ENCODE measurements at places on chromosomes 1 and 21.

DNA sequence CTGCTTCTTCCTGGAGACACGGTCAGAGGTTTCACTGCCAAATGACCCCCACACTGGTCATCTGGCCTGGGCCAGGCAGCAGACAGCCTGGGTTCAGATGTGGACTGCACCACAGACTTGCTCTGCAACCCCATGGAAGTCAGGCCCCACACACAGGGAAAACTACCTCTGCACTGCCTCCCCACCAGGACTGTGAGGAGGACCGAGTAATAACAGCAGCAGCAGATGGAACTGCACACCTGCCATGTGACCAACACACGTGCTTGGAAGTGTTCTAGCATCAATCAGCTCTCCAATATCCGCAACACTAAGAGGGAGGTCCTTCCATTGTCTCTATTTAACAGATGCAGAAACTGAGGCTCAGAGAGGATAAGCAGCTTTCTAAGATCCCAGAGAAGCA is 51.4 kb downstream of the SLC9A1 start:
- DNase-seq = no peak

- peak; percentile 13 for DNase-seq
Measured at GRCh38 chr1:40794974-40795715, 11.6 kb downstream of the KCNQ4 start.

GRCh38 chr1:161816201-161816600 is 50.1 kb downstream of the ATF6 start:
- DNase-seq = no peak

DNA sequence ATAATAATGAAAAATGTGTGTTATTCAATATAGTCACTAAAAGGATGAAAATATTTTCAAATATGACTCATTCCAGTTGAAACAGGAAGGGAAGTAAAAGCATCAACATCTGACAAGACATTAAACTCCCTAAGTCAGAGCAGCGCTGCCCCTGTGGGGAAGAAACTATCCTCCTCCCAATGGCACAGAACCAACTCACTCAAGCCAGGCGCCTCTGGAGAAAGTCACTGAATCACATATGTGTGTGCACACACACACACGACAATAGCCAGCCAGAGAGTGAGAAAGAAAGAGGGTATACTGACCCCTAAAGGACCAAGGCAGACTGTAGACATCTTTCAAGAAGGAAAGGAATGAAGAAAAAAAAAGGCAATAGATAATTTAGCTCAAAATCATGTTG is 126.9 kb downstream of the SETD4 start:
- DNase-seq = peak; percentile 75

- DNase-seq = no peak
Measured at GRCh38 chr1:174239541-174239940, 80.2 kb downstream of the RABGAP1L start.

DNA sequence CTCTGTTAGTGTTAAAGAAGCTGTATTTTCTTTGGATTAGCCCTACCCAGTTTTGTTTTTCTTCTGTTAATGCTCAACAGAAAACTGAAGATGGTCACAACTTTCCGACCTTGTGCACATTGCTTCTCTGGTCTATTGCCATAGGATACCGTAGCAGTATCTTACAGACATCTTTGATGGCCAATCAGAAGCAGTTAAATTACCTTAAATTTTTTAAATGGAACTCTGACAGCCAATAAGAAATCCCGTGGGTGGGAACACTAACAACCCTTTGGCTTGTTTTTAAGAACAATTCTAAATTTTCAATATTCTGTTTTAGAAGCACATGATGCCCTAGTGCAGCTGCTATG is 17.2 kb downstream of the NFYC start:
- DNase-seq = no peak

- DNase-seq = no peak
Measured at GRCh38 chr1:116817582-116818064, 63.4 kb downstream of the CD2 start.

DNA sequence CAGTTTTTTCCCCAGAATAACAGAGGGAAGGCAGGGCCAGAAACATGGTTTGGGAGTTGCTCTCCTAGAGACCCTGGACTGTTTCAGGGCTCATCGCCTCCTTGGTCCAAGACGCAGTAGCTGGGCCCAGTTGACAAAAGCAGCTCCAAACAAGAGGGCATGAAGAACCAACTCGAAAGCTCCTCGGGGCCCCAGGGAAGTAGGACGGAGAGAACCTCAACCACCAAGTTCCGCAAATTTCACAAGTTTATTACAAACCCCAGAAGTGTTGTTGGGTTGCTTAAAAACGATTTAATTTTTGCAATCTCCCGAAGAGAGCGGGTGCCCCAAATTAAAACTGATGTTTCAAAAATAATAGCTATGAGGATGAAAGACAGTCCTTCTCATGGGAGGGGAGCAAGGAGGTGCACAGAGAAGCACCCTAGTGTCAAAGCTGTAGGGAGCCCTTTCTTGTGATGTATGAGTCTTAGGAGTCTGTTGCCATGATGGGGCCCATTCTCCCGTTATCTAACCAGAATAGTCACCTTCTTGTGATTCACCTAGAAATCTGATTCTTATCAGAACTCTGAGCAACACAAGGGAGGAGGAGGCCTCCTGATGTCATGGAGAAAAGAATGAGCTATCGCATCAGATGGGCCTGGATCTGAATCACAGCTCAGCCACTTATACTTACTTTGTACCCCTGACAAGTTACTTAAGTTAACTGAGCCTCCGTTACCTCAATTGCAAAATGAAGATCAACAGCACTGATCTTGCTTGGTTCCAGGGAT is 165.7 kb upstream of the IRF2BP2 start:
- DNase-seq = no peak

DNA sequence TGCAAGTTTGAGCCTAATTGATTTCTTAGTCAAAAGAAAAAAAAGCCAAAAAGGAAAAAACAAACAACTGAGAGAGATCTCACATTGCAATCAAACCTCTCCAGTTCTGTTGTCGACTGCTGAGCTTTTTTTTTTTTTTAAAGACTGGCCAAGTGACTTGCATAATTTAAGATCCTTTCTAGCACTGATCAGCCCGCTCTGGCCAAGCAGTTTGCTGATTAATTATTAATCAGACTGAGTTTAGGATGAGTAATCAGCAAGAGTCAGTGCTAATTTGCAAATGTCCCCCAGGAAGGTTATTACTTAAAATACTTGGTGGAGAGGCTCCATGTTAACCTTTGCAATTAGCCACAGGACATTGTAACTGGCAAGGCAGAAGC is 39.3 kb downstream of the HMGB4 start:
- DNase-seq = no peak

- DNase-seq = no peak
Measured at GRCh38 chr1:3779912-3780416, 7.4 kb downstream of the SMIM1 start.

DNA sequence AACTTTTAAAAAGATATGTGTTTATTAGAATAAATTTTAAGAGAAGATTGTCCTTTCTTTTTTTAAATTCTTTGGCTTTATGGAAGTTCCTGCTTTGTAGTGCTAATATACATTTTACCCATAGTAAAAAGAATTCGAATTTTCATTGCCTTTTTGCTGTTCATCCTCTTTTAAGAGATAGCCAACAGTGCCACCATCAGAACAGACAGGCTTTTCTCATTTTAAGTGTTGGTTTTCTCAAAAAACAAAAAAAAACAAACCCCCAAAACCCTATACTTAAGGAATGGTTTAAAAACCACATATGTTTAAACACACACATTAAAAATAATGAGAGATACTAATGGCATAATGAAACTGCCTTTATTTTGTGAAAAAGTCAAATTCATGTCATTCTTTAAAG is 118.8 kb downstream of the NEK7 start:
- no peak for DNase-seq

DNA sequence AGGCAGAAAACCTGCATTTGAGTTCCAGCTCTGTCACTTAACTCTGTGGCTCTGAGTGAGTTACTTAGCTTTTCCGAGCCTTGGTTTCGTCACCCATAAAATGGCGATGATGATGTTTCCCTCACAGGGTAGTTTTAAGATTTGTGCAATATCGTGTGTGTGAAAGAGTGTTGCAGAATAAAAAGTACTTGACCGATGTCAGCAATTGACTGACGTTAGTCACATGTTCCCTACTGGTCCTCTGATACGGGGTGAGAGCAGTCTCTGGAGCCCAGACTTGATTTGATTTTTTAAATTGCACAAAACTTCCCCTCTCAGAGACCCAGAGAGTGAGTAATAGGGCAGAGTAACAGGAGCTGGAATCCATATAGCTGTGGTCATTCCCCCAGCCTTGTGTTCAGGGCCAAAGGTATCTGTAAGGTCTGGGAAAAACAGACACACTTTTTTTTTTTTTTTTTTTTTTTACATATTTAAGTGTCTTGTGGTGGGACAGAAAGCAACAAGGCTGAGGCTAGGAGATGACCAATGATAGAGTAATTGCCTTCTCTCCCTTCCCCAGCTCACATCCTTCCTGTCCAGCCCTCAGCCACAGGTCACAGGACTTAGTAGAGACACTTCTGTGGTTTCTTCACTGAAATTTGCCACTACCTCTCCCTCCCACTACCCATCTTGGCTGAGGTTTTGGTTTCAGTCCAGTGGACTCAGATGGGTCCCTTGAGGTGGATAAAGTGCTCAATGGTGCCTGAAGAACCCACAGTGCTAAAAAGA is 2.0 kb downstream of the FCER1G start:
- DNase-seq = no peak

- no peak for DNase-seq
Measured at GRCh38 chr21:43741423-43742096, 22.6 kb downstream of the PDXK start.

DNA sequence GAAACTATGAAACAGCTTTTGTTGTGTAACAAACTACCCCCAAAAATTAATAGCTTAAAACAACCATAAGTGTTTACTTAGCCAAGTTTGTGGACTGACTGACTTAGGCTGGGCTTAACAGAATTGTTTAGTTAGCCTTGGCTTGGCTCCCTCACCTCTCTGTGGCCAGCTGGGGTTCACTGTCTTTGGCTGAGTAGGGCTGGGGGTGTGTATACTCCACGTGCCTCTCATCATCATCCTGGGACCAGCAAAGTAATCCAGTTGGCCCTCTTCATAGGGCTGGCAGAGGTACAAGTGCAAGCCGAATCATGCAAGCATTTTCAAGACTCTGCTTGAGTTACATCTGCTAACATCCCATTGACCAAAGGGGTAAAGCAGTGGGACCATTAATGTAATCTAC is 252.3 kb downstream of the BRINP2 start:
- no peak for DNase-seq

DNA sequence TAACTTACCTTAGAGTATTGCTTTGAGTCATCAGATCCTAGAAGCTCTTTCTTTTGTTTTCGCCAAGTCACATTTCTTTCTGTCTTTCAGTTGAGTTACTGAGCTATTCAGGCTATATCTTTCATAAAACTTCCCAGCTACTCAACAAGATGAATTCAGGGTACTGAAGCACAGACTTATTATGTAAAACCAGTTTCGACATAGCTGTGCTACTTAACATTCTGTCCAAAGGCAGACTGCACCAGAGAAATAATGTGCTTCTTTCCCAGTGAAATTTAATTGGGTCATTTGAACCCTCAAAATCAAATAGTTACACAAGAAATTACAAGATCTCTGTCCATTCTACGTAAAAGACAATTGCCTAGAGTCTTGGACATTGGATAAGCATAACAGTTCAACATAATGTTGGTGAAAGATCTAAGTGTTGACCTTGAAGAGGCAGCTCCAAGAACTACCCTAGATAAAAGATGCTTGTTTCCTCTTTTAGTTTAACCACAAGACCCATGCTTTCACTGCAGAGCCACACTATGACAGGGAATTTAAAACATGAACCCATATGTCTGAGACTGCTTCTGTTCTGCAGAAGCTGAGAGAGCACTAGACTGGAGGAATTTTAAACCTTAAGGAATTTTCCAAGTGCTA is 163.2 kb downstream of the LRRC40 start:
- DNase-seq = no peak

- DNase-seq = no peak
Measured at GRCh38 chr1:116682641-116683221, 15.2 kb upstream of the IGSF3 start.

DNA sequence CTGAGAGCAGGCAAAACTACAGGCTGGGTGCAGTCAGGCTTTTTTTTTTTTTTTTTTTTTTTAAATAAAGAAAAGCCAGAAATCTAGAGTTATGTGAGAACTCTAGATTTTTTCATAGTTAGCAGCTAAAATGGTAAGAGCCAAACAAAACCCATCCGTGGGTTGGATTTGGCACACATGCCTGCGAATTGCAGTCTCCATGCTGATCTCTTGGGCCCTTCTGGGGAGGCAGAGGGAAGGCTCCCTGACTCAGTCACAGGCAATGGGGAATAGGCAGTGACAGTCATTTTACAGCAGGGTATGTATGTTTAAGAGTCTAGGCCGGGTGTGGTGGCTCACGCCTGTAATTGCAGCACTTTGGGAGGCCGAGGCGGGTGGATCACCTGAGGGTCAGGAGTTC is 2.6 kb downstream of the TXLNA start:
- no peak for DNase-seq

DNA sequence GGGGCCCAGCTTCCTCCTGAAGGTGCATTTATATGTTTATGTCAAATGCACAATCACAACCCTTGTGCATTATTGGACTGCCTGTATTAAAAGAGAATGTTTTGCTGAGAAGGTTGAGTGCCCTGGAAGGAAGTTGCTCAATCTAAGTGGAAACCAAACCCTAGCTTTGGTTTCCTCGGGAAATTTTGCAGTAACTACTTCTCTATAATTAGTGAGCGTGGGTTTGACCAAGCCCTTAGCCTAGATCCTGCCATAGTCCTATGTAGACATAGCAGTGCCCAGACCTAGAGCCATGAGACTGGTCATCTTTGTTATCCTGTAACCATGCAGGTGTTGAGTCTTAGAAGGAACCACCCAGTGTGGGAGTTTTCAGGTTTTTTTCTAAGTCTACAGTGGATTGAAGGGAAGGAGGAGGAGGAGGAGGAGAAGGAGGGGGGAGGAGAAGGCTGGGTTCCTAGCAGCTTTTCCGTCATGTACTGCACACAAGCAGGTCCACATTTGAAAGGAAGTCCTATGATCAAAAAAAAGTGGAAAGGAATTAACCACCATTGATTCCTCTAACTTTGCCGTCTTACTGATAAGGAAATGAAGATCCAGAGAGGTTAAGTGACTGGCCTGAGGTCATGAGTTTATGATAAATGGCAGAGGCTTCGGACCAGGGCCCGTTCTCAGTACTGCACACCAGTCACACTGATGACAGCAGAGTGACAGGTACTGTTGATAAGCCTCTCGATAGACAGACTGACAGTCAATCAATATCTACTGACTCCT is 72.2 kb upstream of the LYST start:
- DNase-seq = no peak

GRCh38 chr1:244897476-244898254 is 33.3 kb upstream of the HNRNPU start:
- no peak for DNase-seq

DNA sequence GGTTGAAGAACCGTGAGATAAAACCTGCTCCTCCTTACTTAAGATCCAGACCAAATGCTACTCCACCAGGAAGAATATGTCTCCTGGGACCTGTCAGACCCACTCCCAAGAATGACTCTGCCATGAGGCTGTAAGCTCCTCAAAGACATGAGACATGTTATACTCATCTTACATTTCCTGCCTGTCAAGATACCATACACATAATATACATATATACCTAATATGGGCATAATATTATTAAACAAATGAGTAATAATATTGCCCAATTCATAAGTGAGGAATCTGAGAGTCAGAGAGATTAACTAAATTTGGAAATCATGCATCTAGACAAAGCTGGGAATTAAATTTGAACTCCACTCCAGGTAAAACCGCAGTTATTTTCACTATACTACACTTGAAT is 634.9 kb downstream of the LMO4 start:
- DNase-seq = no peak

All from Right ventricle myocardium inferior (tissue), 1 donor.